ENCODE measurements at places on chromosomes 13 and 19.

DNA sequence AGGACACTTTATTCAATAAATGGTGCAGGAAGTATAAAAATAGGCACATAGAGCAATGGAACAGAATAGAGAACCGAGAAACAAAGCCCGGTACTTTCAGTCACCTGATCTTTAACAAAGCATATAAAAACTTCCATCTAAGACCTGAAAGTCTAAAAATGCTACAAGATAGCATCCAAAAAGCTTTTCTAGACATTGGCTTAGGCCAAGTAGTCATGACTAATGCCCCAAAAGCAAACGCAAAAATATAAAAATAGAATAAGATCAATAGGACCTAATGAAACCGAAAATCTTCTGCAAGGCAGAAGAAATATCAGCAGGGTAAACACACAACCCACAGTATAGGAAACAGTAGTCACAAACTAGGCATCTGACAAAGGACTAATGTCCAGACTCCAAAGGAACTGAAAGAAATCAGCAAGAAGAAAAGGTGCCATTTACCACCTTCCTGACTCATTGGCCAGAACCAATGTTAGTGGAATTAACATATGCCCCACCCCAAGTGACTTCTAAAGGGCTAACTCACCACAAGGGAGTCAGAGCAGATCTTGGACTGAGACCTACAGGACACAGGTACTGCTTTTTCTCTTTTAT lies 40.8 kb upstream of the CEACAM21 start:
- DNase-seq, result no peak

DNA sequence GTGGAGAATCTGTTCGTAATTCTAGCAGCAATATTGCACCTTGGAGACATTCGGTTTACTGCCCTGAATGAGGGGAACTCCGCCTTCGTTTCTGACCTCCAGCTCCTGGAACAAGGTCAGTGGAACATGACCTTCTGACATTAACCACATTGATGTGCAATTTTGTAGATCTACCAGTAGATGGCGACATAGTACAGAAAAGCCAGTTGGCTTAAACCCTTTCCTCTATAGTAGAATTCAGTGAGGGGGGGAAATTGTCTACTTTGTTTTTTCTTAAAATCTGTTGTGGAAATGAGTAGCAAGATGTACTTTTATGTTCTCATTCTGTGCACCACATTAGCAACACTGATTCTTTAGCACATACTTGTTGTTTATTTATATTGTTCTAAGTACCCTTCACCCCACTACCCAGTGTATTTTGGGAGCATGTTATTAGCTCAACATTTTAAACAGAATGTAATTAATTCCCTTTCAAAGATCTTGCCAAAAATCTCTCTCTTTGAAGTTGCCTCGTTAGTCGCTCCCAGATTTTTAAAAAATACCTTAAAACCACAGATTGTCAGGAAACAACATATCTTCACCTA lies 332.2 kb downstream of the MYO16 start:
- peak; percentile 18 for DNase-seq

GRCh38 chr13:35468195-35468594 lies 8.3 kb downstream of the MAB21L1 start:
- DNase-seq, result no peak

DNA sequence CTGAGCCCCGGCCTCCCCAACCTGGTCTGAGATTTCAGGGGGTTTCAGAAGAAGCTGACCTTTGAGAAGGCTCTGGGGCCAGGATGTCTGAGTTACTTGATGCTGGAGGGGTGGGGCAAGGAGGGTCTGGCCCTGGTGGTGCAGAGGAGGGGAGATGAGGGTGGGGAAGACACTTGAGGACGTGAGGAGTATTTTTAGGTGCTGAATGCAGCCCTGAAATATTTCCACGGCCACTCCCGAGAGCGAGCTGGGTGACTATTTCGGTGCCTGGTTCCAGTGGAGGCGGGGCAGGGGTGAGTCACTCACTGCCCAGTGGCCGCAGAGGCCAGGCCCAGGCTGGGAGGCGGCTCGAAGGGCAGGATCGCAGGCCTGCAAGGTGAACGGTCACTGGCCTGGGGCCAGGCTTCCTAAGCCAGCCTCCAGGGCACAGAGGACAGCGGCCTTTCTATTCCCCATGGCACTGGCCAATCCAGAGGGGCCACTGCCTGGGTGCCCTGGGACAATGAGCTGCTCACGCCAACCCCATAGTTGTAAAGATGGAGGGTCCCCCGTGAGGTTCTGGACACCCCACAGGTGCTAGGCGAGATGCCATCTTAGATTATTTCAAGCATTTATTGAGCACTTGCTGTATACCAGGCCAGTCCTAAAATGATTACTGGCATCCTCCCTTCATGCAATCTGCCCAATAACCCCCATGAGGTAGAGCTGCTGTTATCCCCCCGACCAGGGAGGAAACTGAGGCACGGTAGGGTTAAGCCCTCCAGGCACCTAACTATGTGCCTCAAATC lies 19.7 kb upstream of the JUND start:
- DNase-seq, result peak; percentile 64

GRCh38 chr19:11697284-11697855 lies 41.4 kb downstream of the ZNF823 start:
- DNase-seq, result no peak

- DNase-seq, result no peak
Measured at GRCh38 chr19:29855087-29855486, 43.3 kb downstream of the CCNE1 start.

All from HTR-8/SVneo (cell line).